ENCODE measurements at places on chromosomes 3 and 15. TPM values are rescaled to one million over a fixed set of nuclear protein-coding genes. Genes with fewer than 3 reads are reported as not detected.

ISLR gene
- total RNA-seq: 1.5 TPM

FAM174B gene
- 7.9 TPM for total RNA-seq

ANKUB1 gene
- total RNA-seq: 0.73 TPM

NLGN1 gene
- 32.1 TPM for total RNA-seq

IQCF5 gene
- not detected for total RNA-seq

CCDC12 gene
- total RNA-seq: 49.4 TPM

SHC4 gene
- total RNA-seq: 3.3 TPM

ATP13A5 gene
- total RNA-seq: 0.21 TPM

COL8A1 gene
- 0.09 TPM for total RNA-seq

FOXL2 gene
- total RNA-seq: 4.3 TPM

MAP6D1 gene
- 3.4 TPM for total RNA-seq

VGLL3 gene
- 0.32 TPM for total RNA-seq

PAQR5 gene
- 3.3 TPM for total RNA-seq

CLDN1 gene
- 1.9 TPM for total RNA-seq

STX19 gene
- total RNA-seq: 1.8 TPM

MME gene
- 0.30 TPM for total RNA-seq

CTXN2 gene
- total RNA-seq: not detected

ITIH4 gene
- total RNA-seq: 1.8 TPM

PTH1R gene
- not detected for total RNA-seq

CELSR3 gene
- total RNA-seq: 40.7 TPM

PEAK1 gene
- total RNA-seq: 8.9 TPM

DAPK2 gene
- 0.88 TPM for total RNA-seq

SAMMSON gene
- total RNA-seq: 0.46 TPM

SPINK8 gene
- total RNA-seq: not detected

FETUB gene
- not detected for total RNA-seq

MFGE8 gene
- 9.6 TPM for total RNA-seq

MCTP2 gene
- total RNA-seq: 1.00 TPM

ARGFX gene
- total RNA-seq: 0.49 TPM

SKOR1 gene
- 0.63 TPM for total RNA-seq

DOCK3 gene
- 11.5 TPM for total RNA-seq

PARP9 gene
- total RNA-seq: 1.1 TPM

DNAH12 gene
- total RNA-seq: 0.31 TPM

ADCY5 gene
- total RNA-seq: 0.79 TPM
